ENCODE measurements at places on chromosomes 12 and 14.

GRCh38 chr14:44653641-44654040 lies 146.6 kb upstream of the FSCB start:
- DNase-seq = no peak

GRCh38 chr12:42010257-42010656 lies 134.4 kb downstream of the GXYLT1 start:
- DNase-seq = no peak

- DNase-seq = no peak
Measured at GRCh38 chr12:54138219-54138618, 50.6 kb downstream of the SMUG1 start.

- DNase-seq = no peak
Measured at GRCh38 chr12:122963941-122964265, 2.4 kb downstream of the ABCB9 start.

DNA sequence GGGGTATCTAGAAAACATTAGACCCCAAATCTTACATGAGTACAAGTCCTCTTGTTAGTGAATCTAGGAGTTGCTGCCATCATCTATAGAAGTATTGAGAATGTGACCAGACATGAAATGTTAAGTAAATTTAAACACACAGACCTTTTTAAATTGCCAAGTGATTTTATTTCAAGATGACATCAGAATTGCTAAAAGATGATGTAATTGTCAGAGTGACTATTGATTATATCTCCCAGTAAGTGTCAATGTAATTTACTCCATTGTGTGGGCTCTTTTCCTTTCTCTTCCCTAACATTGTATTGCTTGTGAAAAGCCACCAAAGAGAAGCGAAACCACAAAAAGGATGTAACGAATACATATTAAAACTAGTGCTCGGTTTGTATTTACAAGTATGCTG lies 16.8 kb downstream of the ADAM21 start:
- no peak for DNase-seq

DNA sequence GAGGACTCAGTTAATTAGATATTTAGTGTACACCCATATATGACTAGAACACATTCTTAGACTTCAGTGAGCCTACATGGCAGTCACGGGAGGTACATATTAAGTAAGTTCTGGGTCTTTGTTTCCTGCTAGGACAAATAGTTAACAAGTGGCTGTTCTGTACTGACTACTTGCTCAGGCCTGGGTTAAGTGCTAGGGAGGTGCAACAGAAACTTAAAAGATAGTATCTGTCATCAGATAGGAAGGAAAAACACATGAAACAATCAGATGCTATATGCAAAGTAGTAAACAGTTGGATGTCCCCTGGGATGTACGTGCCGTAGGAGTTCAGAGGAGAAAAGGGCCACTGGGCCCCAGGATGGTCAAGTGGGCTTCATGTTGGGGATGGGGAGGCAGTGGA lies 59.5 kb downstream of the SLC4A8 start:
- DNase-seq = no peak

GRCh38 chr12:46005151-46005797 lies 14.9 kb upstream of the SCAF11 start:
- no peak for DNase-seq

- no peak for DNase-seq
Measured at GRCh38 chr12:56927281-56927680, 6.9 kb downstream of the SDR9C7 start.

All from urinary bladder (tissue), 4 donors.